ENCODE measurements at places on chromosomes 12 and 14.

DNA sequence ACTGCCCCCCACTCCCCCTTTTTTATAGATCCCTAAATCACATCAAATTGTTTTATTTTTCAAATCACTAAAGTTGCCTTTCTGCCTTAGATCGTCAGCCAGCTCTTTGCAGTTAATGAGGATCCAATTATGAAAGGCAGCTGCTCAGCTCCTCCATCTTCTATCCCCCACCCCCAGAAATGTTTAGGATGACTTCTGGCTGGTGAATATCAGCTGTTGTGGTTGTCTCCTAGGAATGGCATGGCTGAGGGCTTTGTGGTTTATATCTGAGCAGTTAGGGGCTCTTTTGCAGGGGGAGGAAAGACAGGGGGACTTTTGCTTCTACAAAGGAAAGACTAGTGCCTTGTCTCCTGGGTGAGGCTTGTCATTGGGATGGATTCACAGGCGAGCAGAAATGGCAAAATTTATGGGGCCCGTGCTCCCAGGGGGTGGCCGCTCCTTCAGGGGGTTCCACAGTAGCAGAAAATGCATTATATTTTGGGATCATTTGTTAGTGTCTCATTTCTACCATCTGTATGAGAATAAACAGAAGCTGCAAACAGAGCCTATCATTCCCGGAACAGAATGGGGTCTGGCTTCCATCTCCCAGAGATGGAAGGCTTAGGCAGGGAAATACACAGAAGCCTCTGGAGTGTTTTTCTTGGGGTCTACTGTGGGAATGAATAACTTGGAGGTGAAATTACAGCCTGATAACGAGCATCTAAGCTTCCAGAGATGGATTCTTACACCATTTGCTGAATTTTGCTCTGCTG lies 6.5 kb downstream of the JDP2 start:
- no peak for DNase-seq

DNA sequence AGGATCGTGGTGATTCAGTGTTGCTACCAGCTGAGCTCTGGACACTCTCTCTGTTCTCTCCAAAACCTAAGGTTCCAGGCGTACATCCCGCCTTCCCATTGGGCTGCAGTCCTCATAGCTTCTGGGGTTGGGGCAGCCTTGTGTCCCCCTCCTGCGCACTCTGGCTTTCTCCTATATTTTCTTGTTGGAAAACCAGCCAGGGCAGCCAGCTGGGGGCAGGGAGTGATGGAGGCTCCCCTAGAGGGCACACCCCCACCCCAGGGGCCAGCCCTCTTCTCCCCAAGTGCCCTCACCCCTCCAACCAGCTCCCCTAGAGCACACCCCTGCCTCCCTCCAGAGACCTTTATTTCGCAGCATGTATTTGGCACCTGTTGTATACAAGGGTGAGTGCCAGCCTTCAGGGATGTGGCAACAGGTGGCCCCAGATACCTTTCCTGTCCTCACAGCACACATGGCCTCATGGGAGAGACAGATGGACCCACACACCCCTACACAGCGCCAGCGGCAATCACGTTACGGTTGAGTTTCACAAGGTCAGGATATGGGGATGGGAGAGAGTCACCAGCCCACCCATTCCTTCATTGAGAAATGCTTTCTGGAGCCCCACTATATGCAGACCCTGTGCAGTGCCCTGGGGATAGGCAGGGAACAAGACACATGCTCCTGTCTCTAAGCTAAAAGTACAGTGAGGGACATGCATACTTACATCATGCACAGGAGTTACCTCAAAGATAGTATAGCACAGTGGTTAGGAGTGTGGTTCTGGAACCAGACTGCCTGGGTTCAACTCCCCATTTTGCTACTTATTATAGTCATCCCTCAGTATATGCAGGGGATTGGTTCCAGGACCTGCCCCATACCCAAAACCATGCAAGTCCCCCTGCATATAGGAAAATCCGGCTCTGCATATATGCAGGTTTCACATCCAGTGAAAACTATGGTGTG lies 141.1 kb downstream of the PHETA1 start:
- DNase-seq: no peak

GRCh38 chr14:69483765-69484443 lies 624 bp upstream of the PLEKHD1 start:
- no peak for DNase-seq

DNA sequence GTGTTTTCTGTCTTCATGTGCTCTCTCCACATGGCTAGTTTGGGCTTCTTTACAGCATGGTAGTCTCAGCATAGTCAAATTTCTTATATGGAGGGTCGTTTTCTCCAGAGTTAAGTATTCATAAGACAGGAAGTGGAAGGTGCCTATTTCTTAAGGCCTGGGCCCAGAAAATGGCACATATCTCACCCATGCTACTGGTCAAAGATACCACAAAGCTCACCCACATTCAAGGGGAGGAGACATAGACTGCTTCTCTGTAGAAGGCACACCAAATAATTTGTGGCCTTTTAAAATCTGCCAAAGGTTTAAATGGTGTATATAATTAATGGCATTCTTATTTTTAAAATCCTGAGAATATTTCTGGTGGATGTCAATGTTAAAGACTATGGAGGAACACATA lies 44.8 kb downstream of the CCDC91 start:
- no peak for DNase-seq

GRCh38 chr12:62760779-62761178 lies 174.2 kb downstream of the PPM1H start:
- DNase-seq: no peak

GRCh38 chr12:104720339-104721038 lies 237.6 kb downstream of the SLC41A2 start:
- peak; percentile 39 for DNase-seq
